ENCODE measurements at places on chromosomes 16 and 17.

DNA sequence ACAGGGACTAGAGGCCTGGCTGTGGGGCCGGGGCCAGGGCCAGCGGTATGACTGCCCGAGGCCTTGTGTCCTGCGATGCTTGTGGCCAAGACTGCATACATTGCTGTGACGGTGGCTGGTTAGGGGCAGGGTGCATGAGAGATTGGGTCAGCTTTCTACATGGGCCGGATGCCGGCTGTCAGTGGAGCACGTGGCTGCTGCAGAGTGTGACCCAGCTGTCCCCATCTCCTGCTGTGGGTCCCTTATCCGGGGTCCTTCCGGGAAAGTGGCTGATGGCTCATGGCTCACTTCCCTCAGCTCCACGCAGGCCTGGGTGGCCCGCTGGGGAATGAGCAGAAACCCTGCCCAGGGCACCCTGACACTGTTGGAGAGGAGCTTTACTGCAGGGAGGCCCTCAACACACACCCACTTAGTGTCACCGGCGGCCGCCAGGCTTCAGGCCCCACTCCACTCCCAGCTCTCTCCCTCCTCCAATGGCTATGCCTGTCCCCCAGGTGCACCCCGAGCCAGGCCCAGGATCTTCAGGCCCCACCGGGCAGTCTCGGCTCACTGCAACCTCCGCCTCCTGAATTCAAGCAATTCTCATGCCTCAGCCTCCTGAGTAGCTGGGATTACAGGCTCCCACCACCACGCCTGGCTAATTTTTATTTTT lies 808 bp upstream of the RGS11 start:
- no peak for DNase-seq

GRCh38 chr17:74790161-74791058 lies 14.3 kb upstream of the NAT9 start:
- DNase-seq, result no peak

DNA sequence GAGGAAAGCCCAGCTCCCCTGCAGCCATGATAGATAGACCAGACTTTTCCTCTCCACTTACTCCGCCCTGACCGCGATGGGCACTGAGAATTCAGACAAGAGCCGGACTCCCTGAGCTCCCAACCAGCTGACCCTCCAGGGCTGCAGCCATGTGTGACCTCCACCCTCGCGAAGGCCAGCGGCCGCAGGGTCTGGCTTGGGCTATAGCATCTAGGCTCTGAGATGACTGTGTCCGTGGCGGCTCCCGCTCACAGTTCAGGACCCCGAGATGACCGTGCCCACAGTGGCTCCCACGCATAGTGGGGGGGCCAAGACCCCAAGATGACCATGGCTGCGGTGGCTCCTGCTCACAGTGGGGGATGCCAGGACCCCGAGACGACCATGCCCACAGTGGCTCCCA lies 18.0 kb downstream of the ZFPM1 start:
- DNase-seq, result no peak

DNA sequence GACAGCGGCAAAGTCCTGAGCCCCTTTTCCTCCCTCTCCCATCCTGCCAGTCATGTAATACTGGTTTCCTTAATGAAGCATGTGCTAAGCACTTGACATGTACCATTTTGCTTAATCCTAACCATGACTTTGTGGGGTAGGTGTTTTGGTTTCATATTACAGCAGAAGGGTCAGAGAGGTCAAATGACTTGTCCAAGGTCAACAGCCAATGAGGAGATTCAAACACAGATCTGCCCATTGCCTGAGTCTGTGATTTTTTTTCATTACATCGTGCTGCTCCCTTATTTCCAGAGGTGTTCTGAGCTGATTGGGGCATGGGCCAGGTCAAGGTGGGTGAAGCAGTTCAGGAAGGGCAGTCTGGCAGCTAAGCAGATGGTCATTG lies 17.6 kb upstream of the PHF12 start:
- DNase-seq, result no peak

- DNase-seq, result no peak
These were observed 189.9 kb downstream of the ZFHX3 start for GRCh38 chr16:72857834-72858664.

DNA sequence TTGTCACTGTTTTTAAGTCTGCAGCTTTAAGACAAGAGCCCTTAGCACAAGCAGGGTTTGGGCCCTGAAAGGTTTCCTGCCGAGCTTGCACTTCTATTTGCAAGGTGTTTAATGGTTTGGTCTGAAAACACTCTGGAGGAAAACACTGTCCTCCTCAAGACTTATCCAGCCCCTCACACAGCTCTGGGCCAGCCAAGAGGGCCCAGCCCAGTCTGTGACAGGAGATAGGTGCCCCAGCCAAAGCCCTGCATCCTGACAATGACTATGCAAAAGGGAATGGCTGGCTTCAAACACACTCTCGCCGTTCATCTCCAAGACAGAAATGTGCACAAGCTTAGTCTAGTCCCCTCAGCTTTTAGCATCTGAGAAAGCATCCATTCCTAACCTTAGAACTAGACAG lies 26.9 kb downstream of the MPG start:
- DNase-seq, result no peak

All from putamen (tissue), 1 donor.